ENCODE measurements at places on chromosomes 2 and 18.
A peak's percentile ranks its signal among the peaks of the same experiment; 100 is the strongest.

DNA sequence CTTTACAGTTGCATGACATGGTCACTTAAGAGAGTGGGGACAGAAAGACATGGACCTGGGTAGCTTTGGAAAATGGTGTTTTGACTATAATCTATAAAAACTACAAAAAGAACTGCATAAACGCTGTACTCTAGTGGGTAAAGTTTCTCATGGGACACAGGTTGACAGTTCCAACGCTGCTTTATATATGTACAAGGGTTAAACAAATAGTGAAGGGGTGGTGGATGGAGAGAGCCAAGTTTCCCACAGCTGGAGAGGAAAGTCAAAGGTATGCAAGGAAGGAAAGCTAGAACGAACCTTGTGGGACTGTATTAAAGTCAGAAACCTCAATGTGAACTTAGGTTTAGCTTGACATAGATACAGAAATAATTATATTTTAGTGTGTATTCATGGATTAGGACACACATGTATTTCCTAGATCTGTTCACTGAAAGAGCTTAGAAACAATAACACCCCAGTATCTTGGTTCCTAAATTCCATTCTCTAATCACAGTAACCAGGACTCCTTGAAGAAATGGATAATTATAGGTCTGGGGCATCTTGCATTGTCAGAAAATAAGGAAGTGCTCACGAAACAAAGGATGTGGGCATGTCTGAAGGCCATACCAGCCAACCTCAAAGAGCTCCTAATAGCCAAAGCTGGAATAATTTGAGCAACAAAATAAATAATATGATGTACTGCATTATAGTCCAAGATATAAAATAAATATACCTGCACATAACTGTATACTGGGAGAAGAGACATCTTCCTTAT, 28.8 kb downstream of the TANC1 start:
- DNase-seq, result no peak

DNA sequence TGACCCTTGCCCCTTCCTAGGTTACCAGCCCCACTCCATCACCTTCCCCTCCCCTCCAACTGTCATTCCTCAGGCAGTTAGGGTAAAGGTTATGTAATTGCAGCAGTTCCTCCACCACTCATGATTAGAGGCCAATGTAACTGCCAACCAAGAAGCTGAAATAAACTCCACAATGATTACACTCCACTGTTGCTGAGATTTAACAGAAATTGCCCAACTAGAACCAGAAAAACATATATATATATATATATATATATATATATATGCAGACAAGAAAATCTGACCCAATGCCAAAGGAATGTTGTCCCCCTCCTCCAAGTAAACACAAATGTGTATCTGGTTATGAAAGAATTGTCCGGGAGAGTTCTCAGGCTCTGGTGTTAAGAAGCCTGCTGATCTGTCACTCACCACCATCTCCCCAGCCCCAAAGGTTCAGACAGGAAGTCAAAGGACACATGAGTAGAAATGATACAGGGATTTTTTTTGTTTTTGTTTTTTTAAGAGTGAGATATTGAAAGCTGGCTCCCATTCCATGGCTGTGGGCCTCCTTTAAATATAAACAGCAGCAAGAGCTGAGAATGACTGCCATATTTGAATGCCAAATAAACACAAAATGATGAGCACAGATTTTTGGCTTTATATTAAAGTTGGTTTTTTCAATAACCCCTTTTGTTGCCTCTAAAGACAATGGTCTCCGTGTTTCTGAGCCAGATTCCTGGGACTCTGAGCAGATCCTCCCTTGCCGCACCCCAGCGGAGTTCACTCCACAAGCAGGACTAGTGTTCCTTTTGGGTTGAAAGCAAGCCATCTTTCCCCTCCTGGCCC, 127.2 kb upstream of the MAPRE2 start:
- no peak for DNase-seq

- DNase-seq, result no peak
Measured at GRCh38 chr18:51721388-51721787, 523.9 kb upstream of the MEX3C start.

DNA sequence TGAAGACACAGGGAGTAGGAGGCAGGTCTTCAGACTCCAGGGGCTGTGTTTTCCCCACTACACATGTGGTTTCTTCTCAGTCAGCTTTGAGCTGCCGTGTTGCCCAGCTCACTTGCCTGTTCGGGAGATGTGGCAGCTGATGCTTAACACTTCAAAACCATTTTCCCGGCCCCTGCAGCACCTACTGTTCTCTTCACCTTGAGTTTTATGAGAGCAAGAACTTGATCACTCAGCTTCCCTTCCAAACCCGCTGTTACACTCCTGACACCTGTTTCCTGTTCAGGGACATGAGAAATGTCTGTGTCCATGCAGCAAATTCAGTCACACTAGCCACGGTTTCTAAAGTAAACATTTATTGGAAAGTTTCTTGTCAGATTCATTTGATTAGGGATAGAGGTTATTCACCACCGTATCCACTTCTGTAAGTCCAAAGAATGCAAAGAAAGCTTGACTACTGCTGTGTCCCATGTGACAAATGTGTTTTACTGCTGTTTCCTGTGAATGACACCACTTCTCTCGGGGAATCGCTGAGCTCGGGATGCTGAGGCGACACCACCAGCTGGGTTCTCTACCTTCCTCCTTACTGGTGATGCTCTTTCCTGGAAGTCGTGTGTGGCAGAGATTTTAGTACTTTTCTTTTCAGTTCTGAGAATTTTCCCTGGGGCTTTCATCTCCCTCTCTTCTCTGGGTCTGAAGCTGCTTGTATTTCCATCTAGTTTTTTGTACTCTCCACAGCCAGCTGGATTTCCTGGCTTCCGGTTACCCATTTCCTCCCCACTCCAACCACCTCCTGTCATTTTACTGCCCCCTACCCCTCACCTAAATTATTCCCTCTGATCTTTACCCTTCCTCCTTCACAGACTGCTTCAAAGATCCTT, 91.7 kb downstream of the KLF7 start:
- no peak for DNase-seq

- DNase-seq, result no peak
Measured at GRCh38 chr18:10121786-10122515, 208.1 kb downstream of the VAPA start.

GRCh38 chr2:165390875-165391274, 78.6 kb upstream of the CSRNP3 start:
- no peak for DNase-seq

- peak; percentile 96 for DNase-seq
Measured at GRCh38 chr2:43100883-43101662, 125.3 kb downstream of the ZFP36L2 start.

DNA sequence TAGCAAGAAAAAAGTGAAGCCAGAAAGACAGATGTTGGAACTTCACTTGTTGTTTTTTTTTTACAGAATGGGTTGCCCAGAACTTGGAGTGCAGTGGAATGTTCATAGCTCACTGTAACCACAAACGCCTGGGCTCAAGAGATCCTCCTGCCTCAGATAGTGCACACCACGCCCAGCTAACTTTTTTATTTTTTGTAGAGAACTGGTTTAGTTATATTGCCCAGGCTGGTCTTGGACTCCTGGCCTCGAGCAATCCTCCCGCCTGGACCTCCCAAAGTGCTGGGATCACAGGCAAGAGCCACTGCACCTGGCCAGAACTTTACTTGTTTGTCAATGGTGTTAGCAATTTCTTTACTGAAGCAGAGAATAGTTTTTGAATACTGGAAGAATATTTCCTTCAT, 11.9 kb upstream of the ASPRV1 start:
- DNase-seq, result no peak

GRCh38 chr2:105880637-105881036, 135.9 kb downstream of the NCK2 start:
- DNase-seq, result no peak

DNA sequence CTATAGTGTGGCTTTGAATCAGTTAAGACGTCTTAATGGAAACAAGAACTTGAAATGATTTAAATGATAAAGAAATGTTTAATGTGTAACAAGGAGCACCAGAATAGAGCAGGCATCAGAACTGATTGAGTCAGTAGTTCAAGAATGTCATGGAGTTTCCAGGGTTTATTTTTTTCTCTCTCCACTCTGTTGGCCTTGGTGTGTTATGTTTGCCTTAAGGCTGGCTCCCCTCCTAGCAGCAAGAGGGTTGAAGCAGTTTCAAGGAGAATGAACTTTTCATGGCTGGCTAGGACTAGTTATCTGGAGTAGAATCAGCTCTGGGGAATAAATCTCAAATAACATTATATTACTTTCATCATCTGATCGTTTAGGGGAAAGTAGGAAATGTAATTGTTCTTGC, 13.4 kb upstream of the GLS start:
- no peak for DNase-seq

- DNase-seq, result no peak
Measured at GRCh38 chr18:12645751-12646203, 12.1 kb downstream of the SPIRE1 start.

- DNase-seq, result no peak
Measured at GRCh38 chr2:153717060-153717459, 154.7 kb upstream of the GALNT13 start.

GRCh38 chr18:23636071-23636399, 26.7 kb downstream of the ANKRD29 start:
- no peak for DNase-seq

DNA sequence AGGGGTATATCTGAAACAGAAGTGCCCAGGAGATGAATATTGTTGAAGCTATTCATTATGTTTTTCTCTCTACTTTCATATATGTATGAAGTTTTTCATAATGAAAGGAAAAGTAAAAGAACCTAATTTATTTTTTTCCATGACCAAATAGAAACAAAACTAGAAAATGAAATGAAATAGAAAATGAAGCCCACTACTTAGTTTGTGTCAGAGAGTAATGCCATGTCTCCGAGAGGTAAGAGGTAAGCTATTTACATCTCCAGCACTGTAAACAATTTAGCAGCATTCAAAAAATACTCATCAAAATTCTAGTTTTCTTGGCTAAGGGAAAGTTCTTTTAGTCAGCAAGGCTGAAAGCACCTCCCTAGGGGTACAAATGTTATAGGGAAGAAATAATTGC, 238.6 kb downstream of the PTH2R start:
- no peak for DNase-seq

DNA sequence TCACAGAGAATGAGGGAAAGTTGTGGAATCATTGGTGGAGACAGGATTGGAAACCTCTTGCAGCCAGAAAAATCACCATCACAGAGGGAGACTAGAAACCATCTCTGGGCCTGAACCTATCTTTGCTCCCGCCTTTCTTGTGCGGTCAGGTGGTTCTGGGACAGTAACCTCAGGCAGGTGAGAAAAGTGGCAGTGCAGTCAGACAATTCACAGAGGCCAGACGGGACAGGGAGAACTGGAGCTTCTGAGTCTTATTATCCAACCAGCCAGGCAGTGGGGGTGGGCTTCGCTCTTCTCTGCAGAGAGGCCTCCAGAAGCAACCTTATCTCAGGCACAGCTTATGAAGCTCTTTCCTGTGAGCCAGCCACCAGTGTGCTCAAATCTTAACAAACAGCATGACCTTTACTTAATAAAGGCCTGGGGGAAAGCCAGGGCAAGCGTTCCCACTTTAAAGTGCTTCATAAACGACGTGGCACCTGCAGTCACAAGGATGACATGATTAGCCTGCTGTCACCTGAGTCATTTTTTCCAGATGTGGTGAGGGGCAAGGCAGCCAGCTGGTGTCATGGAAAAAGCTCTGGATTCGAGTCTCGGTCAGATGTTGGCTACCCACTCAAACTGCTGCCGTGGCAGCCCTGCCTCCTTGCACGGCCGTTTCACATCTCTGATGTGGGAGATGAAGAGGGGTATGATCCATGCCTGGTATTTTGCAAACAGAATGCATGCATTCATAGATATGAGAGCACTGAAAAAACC, 109.7 kb downstream of the B3GNT2 start:
- no peak for DNase-seq

- peak; percentile 16 for DNase-seq
Measured at GRCh38 chr18:22606563-22607283, 189.0 kb upstream of the CTAGE1 start.

GRCh38 chr2:134338208-134338607, 84.3 kb downstream of the MGAT5 start:
- no peak for DNase-seq

DNA sequence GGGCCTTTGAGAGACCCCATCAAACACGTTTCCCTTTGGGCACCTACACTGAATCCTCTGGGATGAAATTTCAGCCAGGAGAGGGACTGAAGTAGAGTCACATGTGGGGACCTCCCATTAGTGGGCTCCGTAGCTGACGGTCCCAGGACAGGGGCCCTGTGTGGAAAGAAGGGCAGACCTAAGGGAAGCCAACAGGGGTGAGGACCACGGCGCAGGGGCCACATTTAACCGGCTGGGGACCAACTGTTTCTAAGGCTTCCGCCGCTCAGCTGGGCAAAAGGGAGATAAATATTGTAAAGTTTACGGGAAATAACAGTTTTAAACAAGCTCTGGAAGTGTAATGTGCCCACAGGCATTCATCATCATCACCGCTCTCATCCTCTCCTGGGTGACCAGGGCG, 42.7 kb downstream of the RRM2 start:
- peak; percentile 22 for DNase-seq

- no peak for DNase-seq
Measured at GRCh38 chr2:59033661-59034060, 792.5 kb upstream of the FANCL start.

DNA sequence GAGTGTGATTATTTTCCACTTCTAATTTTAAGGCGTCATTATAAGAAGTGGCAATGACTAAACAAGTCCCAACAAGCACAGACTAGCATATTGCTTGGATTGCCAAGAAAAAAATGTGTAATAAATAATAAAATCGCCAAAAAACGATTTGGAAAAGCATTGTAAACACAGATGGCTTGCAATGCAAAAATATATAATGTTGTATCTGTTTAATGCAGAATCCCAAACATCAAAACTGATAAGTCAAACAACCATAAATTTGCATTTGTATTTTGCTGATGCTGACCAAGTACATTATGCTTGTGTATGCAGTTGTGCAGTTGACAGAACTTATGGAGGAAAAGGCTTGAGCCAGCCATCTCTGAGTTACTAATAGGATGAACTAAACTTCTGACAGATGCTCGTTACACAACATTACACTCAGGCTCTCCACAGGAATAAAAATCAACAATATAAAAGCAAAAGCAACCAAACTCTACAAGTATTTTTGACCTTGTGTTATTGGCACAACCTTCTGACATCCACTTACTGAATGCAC, 68.1 kb downstream of the DNER start:
- DNase-seq, result no peak

- no peak for DNase-seq
Measured at GRCh38 chr2:112485849-112486248, 3.9 kb downstream of the TTL start.

GRCh38 chr2:130252880-130253645, 54.8 kb upstream of the TUBA3E start:
- DNase-seq, result peak; percentile 66

- no peak for DNase-seq
Measured at GRCh38 chr2:226773291-226773690, 26.3 kb downstream of the IRS1 start.
